ENCODE measurements at places on chromosomes 5 and 9.

DNA sequence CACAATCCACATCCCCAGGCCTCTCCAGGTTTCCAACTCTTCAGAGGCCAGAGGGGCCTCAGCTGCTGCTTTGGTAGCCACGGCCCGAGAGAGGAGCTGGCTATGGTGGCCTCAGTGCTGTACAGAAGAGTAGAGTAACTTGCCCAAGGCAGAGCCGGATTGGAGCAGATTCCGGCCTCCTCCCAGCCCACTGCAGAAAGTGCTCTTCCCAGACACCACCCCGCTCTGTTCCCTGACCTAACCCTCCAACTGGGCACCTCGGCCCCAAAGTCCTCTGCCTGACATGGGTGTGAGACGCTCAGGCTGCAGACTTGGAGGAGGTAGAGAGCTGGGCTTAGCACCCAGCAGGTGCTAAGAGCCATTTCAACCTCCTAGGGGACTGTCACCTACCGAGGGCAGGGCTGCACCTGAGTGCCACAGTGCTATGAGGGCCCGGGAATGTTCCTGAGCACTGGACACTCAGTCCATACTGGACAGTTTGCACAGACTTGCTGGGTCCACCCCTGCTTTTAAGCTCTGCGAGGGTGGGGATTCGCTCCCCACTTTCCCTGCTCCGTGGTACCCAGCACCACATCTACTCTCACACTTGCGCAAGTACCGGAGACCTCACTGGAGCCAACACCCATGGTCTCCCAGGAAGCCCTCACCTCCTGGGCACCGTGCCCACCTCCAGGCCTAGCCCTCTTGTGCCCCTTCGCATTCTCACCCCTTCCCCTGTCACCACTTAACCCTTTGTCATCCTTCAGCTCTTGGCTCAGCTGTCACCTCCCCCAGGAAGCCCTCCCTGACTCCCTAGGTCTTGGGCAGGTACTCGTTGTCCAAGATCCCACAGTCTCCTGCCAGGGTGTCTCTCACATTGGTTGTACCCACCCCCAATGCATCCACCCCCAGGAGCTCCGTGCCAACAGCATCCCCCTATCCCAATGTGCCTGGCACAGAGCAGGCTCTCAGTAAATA lies 49.8 kb downstream of the DBH start:
- DNase-seq = no peak

GRCh38 chr5:6496207-6496584 lies 47.5 kb downstream of the UBE2QL1 start:
- DNase-seq = no peak

- no peak for DNase-seq
Measured at GRCh38 chr5:137858223-137858916, 9.3 kb upstream of the MYOT start.

- no peak for DNase-seq
Measured at GRCh38 chr9:21473236-21473635, 8.9 kb downstream of the IFNE start.

DNA sequence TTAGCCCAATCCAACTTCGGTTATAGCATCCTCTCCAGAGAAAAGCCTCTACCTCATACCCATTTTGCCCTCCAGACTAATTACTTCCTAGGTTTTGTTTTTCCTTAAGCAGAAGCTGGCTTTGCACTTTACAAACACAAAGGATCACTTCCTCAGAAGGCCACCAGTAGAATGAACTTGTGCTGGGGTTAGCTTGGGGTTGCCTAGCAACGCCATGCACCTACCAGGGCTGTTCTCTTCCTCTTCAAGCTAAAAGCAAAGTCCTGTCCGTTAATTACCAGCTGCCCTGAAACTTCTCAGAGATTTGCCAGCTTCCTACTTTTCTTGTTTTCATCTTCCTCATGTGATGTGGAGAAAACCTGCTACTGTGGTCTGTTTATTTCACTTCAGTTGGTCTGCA lies 132.0 kb upstream of the WWC1 start:
- no peak for DNase-seq
